ENCODE measurements at places on chromosomes 2 and 18.

DNA sequence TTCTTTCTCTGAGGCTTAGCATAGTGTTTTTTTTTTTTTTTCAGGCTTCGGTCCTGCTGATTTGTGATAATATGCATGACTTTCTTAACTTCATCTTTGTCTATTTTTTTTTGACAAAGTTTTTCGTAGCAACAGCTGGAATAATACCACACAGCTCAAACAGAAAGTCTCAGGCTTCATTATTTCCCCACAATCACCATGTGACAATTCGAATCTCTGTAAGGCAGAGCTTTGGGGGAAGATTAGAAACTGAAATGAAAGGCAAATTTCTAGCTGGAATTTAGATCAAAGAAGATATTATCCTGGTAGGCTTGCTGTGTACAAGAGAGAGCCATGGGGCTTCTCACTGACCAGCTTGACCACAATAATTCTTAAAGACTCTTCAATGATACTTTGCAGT is 12.2 kb upstream of the CD28 start:
- DNase-seq = no peak

DNA sequence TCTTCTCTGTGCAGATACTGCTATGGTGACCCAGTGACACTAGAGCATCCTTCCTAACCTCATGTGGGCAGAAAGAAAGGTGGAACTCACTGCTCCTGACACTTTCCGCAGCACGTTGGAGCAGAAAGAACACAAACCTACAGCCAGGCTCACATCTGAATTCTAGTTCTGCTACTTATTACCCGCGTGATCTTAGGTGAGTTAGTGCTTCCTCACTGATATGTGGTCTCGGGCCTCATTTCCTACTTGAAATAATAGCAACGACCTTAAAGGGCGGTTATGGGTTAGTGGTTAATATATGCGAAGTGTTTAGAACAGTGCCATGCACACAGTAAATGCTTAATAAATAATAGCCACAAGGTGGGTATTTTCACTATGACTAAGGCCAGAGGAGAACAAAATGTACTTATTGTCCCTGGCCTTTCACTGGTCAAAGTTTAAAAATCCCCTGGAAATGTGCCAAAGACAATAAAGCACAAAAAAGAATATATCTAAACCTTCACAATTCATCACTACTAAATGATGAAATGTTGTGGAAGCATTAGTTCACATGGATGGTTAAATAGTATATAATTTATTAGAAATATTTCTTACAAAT is 66.6 kb downstream of the MYOM1 start:
- no peak for DNase-seq

DNA sequence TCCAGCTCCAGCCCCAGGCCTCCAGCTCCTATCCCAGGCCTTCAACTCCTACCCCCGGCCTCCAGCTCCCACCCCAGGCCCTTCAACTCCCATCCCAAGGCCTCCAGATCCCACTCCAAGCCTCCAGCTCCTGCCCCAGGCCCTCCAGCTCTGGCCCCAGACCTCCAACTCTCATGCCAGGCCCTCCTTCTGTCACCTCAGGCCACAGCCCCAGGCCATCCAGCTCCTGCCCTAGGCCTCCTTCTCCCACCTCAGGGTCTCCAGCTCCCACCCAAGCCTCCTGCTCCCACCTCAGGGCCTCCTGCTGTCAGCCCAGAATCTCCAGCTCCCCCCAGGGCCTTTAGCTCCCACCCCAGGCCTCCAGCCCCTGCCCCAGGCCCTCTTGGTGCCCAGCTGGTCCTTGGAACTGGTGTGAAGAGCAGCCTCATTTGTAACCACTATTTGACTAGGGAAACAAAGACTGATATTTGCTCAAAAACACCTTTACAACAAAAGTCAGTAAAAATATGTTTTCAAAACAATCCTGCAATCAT is 67.8 kb upstream of the SALL3 start:
- DNase-seq = no peak

DNA sequence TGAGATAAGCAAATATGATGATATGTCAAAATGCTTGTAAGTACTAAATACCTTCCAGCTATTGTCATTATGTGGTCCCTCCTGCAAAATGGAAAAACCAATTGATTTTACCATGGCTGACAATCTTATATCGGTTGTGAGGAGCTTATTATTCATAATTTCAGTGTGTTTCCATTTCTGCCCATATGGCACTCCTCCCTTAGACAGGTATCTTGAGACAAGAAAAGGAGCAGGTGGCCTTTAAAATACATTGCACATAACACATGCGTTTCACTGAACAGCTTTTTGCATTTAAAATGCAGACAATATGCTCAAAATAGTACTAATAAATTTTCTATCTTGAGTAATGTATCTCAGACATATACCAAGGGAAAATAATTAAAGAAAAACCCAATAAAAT is 60.2 kb upstream of the SH3RF3 start:
- DNase-seq = no peak

- no peak for DNase-seq
Observed at GRCh38 chr2:66153941-66154340, 281.0 kb upstream of the MEIS1 start.

DNA sequence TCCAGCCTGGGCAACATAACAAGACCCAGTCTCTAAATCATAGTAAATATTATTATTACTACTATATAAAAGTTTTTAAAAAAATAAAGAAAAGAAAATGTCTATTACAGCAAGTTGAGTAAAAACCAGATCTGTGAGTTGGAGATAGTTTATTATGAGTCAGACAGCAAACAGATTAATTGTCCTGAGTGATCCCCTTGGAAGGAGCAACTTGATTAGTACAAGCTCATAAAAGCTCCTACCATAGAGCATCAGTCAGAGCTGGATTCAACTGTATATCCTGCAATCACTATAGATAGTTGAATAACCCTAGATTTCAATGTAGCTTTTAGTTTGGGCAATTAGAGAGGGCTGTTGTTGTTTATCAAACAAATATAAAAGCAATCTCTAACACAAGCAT is 84.1 kb downstream of the TRABD2A start:
- DNase-seq = no peak

DNA sequence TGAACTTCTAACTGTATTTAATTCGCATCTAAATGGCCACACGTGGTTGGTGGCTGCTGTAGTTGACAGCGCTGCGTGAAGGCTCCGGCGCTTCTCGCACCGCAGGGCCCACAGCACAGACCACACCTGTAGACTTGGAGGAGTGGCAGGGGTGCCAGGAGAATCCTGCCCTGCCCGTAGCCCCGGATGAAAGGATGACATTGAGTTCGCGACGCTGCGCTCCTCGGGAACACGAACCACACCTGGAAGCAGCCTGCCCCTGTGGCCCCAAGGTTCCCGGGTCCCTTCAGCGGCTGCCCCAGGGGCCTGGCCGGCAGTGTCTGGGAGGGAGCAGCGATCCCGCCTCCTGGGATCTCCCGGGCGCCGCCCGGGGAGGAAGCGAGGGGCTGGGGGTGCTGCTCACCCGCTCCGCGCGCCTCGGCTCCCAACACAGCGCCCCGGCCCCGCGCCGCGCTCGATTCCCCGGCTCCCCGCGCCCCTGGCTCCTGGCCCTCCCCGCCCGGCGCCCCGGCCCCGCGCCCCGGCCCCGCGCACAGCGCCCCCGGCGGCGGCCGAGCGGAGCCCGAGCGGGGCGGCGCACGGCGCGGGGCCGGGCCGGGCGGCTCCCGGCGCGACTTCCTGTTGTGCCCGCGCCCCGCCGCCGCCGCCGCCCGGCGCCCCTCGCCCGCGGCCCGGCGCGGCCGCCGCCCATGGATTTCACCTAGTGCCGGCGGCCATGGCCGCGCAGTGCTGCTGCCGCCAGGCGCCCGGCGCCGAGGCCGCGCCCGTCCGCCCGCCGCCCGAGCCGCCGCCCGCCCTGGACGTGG is at the start of gene RNPEPL1:
Gene RNPEPL1 (plus strand): TSS at position 613 of the 806 bp plus-strand sequence. CDS start 103 bp downstream, at position 716.
- peak; percentile 55 for DNase-seq

DNA sequence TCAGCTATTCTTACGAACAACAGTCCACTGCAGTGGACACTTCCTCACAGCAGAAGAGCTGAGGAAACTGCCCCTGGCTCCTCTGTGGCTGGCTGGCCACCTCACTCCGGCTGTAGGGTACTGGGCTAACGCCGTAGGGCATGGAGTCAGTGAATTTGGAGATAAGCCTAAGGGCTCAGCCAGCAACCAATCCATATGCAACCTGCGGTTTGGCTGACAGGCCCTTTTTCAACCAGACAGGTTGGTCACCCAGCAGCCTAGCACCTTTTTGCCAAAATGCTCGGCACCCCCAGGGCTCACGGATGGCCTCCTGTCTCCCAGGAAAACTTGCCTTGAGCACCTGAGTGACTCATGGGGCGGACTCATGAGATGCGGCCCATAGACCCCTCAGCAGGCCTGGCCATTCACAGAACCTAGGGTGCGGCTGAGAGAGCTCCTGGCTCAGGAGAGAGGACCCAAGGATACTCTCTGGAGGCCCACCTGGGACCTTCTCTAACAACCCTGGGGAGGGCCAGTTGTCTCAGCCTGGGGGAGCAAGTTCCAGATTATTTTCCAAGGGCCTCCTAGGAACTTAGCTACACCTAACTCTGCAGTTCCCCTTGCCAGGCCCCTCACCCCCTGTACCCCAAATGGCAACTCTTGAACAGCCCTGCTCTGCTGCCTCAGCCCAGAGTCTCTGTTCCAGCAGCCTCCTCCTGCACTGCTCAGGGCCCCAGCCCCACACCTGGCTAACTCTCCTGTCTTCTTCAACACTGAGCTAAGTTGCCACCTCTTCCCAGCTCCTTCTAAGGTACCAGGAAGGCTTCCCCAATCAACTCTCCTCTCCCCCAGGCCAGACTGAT is 252.1 kb downstream of the CYP26B1 start:
- no peak for DNase-seq

- DNase-seq = no peak
Observed at GRCh38 chr18:79406708-79407107, 11.0 kb downstream of the NFATC1 start.

DNA sequence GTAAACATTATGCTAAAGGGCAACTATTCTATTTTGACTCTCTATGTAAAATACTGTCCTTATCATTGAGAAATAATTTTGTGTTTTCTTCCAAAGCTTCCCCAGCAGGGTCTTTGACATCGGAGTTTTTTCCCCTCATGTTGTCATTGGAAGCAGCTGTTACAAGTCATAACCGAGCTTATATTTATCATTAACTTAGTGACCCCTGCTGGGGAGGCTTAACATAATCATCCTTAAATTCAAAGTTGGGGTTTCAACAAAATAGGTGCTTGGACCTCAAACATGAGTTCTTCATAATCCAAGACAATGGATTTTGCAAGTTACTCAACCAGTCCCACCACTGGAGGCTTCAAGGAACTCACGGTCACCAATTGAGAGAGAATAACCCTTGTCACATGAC is 330.9 kb downstream of the DCC start:
- no peak for DNase-seq

GRCh38 chr2:216793386-216793785 is 66.5 kb downstream of the TNP1 start:
- no peak for DNase-seq

DNA sequence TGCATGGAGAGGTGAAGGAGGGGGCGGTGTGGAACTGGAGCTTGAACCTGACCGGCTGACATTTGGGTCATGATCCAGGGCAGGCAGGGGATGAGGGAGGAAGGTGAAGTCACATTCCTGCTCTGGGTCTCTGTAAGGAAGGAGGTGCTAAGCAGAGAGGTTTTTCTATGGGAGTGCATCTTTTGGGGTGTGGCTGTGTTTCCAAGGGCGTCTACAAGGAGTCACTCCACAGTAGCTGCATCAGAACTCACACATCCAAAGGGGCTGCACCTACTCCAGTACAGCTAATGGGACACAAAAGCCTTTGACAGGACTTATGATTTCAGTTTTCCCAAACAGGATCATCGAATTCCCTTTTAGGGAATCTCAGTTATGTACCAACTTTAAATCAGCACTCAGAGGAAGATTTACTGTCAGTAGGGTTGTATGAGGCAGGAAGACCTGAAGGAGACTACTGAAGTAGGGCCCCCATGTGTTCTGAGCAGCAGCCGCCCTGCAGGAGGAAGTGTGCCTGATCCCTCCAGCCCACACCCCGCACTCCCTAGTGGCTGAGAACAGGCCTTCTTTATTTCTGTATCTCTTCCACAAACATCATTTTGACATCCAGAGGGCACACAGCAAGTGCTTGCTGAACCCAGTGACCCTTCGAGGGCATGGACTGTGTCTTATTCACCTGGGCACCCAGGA is 137.2 kb downstream of the CELF4 start:
- no peak for DNase-seq

GRCh38 chr2:48110492-48110891 is 204.2 kb upstream of the FBXO11 start:
- no peak for DNase-seq

DNA sequence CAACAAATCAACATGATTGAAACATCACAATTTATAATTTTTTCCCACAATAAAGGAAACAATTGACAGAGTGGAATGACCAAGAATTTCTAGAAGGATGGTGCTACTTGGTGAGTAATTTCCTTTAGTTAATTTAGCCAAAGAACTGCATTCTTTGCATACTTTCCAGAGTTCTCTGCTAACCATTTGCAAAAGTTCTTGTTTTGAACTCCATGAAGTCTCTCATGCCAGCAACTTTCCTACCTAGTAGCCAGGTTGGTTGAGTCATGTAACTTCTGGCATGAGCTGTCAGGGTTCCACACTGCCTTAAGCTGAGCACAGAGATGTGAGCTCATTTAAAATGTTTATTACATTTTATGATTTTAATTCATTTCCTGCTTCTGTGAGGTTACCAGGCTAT is 539.6 kb downstream of the PID1 start:
- DNase-seq = no peak

DNA sequence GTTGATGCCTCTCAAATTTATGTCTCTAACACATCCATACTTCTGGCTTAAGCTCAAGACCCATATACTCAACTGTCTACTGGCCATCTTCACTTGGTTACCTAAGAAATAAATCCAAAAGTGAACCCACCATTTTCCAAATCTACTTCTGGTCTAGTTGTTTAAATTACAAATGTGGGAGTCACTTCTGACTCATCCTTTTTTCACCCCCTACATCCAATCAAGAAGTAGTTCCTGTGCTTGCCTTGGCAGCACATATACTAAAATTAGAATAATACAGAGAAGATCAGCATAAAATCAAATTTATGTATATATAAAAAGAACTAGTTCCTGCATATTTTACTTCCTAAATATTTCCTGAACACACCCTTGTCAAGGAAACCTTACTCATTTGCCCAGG is 53.6 kb downstream of the STRN start:
- DNase-seq = no peak

- no peak for DNase-seq
Observed at GRCh38 chr18:62556397-62556796, 33.6 kb downstream of the ZCCHC2 start.
